ENCODE measurements at places on chromosomes 3 and 15.

DNA sequence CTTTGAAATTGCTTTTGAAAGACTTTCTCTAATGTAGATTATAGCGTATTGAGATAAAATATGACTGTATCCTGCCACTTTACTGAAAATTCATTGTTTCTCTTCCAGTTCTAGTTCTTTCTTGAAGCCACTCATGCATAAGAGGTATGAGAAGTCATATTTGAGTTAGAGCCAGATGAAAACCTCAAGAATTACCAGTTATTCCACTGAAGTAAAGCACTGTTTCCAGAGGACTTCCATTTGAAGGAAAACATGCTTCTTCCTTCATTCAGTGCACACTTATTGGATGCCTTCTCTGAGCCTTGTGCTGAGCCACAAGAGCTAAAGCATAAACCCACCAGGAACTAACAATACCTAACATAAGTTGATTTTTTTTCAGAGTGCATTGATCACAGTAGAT is 513.4 kb downstream of the ZNF385D start:
- DNase-seq = no peak

- DNase-seq = no peak
Observed at GRCh38 chr15:77459031-77459430, 38.3 kb downstream of the HMG20A start.

- DNase-seq = no peak
Observed at GRCh38 chr15:76344893-76345582, 8.5 kb downstream of the ISL2 start.

DNA sequence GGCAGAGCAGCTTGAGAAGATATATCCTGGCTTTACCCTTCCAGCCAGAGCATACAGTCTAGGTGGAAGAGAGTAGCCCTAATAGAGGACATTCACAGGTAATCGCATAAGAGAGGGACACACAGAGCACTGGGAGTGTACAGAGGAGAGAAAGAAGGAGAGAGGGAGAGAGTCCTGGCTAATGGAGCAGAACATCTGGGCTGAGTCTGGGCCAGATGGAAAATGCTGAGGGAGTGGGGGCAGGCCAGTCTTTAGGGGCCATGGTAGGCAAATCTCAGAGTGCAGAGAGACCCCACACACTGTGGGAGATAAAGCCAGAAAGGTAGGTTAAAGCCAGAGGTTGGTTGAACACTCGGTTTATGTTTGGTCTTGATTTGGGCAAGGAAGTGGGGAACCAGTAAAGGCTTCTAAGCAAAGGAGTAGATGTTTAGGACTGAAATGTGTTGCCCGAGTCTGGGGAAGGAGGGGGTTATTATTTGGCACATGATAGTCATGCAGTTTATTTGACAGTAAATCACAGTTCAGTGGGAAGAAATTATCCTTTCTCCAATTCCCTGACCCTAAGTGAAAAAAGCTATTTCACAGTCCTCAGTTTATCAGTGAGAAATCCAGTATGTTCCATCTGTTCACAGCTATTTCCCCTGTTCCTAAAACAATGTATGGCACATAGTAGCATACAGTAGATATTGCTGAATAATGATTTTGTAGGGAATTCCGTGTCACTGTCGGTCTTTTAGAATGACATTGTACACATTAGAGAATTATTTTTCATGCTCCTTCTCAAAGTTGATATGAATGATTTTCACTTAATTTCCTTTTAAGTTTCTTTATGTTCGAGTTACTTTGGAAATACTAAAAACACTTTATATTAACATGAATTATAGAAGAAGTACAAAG is 45.7 kb downstream of the PDHB start:
- no peak for DNase-seq

- DNase-seq = no peak
Observed at GRCh38 chr15:70528270-70528706, 235.1 kb downstream of the UACA start.

DNA sequence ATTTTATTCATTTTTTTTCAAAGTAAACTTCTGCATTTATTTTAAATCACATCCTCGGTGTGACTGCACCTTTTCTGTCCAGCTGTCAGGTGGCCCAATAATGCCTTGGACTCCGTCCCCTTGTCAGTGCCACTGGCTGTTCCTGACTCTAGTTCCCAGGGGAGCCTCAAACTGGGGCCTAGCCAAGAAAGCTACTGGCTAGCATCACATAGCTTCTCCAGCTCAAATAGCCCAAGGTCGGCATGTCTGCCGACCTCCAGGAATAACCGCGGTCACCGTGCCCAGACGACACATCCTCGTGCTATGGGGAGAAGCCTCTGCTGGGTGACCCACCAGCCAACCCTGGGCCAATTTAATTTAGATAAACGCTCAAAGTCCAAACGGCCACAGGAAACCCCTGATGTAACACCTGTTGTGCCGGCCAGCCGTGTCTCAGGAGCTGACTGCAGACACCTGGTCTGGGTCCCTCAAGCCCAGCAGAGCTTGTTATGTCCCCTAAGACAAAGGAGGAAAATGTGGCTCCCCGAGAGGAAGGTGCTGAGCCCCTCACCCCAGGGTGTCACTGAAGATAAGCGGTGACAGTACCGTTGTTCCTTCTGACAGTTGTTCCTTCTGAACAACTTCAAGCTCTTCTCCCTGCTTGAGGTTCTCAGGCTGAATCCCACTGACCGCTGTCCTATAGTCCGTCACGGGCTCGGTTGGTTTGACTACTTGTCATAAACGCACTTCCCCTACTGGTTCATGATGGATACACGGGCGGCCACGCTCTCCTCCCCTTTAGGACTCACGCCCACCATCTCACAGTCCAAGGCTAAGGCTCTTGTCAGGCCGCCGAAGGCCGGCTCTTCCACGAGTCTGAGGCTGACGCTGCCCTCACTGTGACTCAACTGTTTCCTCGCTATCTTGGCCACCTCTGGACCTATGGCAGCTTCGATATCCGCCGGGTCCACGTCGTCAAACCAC is 126.2 kb downstream of the KLF13 start:
- DNase-seq = no peak

All from fibroblast of the conjunctiva (primary cell).